NCI-H446 (cell line): ENCODE measurements at places on chromosomes 13 and 19.

DNA sequence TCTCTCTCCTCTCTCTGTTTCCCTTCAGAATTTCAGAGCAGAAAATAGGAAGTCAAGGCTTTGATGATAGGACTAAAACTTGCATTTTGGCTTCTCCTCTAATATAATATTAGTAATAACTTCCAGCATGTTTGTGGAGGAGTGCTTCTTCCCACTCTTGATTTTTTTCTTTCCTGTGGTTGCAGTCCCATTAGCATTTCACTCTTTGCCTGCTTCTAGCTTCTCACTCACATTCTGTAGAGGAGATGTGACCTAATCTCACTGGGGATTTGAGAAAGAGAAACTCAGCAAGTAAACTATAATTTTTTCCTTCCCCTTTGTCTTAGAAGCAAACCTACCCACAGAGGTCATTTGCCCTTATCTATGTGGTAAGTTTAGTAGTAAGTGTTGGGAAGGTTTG is 169.4 kb upstream of the HTR2A start:
- DNase-seq, result no peak

DNA sequence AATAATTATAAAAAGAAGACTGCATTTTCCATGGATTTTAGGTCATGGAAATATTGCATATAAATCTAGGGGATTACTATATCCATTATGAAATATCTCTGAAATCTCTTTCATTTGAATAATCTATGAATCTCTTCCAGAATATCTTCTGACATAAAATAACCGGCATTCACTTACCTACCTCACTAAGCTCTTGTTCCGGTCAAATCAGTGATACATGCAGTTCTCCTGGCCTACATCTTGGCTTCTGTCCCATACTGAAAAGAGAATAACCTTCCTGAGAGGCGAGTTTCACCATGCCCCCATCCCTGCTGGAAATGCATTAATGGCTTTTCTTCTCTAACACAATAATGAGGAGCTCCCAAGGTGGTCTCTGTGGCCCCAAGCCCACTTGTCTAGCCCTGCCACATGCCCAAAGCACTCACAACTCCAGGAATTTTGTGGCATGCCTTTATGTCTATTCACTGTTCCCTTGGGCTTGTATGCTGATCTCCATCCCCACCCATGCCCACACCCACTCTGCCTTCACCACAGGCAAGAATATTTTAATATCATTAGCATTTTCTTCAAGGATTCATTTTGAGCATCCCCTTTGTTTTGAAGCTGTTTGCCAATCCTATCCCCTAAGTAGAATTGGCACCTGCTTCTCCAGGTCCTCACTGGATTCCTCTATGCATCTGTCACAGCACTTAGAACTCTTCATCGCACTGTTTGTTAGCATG is 401.6 kb downstream of the COG6 start:
- no peak for DNase-seq

DNA sequence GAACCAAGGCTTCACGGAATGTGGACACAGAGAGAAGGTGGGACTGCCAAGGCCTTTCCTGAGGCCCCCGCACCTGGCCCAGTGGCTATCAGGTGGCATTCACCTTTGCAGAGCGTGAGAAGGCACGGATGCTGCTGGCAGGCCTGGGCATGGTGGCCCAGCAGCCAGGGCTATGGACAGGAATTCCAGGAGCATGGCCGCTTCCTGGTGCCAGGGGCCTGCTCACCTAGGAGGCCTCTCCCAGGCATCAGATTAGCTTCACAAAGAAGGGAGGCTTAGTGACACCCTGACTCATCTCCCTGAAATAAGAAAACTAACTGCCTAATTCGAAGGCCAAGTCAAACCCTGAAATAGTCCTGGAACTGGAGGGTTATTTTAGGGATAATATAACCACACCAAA is 155.8 kb downstream of the TEX29 start:
- DNase-seq, result no peak

- no peak for DNase-seq
These were observed 5.6 kb downstream of the TCF3 start for GRCh38 chr19:1646659-1647453.

- DNase-seq, result no peak
These were observed 8.3 kb downstream of the RAB4B start for GRCh38 chr19:40786060-40787037.

DNA sequence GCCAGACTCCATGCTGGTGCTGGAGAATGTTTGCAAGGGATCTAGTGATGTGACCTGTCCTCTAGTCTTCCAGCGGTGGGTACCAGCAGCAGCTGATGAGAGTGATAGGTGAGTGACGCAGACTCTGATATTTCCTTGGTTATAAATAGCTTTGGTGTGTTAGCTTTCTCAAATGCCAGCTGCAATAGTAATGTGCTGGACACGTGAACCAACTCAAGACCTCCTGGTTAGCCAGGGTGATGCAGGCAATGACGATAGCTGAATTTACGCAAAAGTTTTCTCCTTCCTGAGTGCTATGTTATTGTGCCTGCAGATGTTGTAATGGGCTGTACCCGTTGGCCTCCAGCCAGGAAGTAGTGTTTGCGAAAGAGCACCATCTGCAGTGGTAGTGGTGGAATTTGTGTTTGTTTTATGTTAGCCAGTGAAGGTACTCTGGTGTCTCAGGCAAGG is 129.5 kb downstream of the CYSLTR2 start:
- DNase-seq, result no peak

- no peak for DNase-seq
These were observed 8.3 kb downstream of the PRAM1 start for GRCh38 chr19:8494158-8494557.

GRCh38 chr13:50691681-50692263 is 151.7 kb downstream of the DLEU7 start:
- DNase-seq, result no peak

DNA sequence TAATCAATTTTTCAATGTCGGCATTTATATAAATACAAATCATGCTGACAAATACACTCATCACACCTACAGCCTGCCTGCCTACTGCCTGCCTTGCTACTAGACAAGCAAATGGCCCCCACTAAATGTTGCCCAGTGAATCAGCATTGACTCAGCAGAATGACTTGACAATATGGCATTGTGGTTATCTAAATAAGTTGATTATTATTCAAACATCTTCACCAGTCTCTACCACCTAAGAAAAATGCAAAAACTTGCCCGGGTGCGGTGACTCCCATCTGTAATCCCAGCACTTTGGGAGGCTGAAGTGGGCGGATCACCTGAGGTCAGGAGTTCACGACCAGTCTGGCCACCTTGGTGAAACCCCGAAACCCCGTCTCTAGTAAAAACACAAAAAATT is 296.1 kb downstream of the PCDH9 start:
- no peak for DNase-seq

- DNase-seq, result no peak
These were observed 6.6 kb upstream of the FLT1 start for GRCh38 chr13:28501547-28501946.

DNA sequence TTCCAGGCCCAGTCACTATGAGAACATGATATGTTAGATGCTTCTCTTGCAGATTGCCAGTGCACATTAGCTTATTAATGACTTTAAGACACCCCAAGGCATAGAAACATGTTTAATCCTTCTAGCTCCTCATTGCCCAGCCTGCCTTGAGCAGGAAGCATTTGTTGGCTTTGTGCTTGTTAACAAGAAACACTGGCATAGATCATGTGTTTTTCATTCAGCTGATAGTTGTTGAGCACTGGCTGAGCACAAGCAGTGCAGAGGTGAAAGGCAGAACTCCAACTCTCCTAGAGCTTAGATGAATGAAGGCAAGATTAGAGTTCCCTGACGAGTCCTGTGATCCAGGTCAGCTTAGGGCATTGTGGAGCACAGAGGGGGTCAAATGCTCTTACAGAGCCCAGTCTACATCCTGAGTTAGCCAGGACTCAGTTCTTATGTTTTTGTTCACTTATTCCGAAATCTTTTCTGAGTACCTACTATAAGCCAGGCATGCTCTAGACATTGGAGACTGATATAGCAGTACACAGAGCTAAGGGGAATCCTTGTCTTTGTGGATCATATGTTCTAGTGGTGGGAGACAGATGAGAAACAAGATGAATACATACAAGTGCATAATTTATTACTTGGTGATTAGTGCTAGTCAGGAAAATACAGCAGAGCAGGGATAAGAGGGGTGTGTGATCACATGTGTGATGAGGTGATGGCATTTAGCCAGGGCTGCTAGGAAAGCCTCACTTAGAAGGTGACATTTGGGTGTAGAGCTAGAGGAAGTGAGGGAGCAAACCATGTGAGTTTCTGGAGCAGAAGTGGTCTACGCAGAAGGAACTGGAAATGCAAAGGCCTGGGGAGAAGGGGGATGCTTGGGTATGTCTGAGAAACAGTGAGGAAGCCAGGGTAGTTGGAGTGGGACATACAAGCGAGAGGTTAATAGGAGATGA is 101.2 kb downstream of the WASF3 start:
- DNase-seq, result no peak

GRCh38 chr13:29718694-29719093 is 123.2 kb upstream of the SLC7A1 start:
- no peak for DNase-seq

DNA sequence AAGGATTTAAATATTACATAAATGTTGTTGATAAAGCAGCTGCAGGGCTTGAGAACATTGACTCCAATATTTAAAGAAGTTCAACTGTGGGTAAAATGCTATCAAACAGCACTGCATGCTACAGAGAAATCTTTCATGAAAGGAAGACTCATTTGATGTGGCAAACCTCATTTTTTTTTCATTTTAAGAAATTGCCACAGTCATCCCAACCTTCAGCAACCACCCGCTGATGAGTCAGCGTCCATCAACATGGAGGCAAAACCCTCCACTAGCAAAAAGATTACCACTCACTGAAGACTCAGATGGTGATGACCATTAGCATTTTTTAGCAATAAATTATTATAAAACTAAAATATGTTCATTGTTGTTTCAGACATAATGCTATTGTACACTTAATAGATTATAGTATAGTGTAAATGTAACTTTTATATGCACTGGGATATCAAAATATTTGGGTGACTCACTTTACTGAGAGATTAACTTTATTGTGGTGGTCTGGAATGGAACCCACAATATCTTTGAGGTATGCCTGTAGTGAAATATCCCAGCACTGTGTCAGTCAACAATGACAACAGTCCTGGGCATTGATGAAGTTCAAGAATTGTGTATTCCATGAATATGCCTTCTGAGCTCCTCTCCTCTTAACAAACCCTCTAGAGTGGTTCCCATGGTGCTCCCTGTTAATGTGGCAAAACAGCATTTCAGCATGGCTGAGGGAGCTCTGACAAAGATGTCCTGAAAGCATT is 52.4 kb upstream of the SOX21 start:
- no peak for DNase-seq

DNA sequence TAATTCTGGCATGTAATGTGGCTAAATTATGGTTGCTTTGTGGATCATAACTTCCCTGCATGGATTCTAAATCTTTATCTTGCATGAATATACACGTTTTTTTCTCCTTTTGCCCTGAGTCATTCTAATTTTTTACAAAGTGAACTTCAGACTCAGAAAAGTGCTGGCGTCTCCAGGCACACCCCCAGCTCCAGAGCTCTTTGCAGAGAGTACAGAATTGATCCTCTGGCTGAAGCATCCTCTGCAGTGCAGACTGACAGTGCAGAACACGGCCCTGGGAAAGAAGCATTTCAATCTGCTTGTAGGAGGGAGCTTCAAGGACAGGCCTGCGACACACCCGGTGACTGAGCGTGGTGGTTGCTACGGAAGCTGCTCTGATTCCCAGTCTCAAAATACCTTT is 228.1 kb downstream of the FGF9 start:
- DNase-seq, result no peak

- DNase-seq, result no peak
These were observed 42.8 kb downstream of the SPATA13 start for GRCh38 chr13:24203273-24203672.

DNA sequence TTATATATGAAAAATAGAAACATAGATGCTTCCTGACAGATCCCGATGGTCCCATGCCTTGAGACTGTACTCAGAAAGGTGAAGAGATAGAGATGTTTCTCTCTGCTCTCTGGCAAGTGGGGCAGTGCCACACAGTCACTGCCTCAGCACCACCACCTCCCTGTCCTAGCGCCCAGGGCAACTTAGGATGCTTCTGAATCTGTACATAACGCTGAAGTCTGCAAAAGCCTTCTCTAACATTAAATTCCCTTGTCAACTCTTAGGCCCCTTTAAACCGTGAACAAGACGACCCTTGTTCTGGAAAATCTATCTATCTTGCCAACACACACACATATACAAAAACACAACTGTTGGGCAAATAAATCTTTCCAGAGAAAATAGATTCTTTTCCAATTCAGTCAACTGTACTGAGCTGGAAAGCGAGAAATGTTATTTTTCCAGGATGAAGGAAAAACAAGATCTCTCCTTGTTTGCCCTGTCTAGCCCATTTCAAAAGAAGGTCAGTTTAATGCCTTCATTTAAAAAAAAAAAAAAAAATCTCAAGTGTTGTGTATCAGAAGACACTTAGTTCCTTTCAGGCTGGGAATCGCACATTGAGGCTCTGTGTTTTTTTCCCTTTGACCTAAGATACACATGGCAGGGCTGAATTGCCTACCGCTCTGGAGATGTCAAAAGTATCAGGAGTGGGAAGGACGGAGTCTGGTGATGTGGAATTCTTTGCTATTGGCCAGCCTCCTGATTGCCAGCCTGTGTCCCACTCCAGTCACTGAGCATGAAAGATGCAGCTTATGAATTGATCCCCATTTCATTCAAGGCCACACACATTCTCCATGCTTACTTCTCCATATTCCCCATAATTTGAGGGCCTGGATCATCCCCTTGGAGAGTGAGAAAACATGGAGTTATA is 241.4 kb downstream of the LACC1 start:
- DNase-seq, result no peak

- DNase-seq, result no peak
These were observed 8.7 kb downstream of the ACP4 start for GRCh38 chr19:50798659-50799546.

DNA sequence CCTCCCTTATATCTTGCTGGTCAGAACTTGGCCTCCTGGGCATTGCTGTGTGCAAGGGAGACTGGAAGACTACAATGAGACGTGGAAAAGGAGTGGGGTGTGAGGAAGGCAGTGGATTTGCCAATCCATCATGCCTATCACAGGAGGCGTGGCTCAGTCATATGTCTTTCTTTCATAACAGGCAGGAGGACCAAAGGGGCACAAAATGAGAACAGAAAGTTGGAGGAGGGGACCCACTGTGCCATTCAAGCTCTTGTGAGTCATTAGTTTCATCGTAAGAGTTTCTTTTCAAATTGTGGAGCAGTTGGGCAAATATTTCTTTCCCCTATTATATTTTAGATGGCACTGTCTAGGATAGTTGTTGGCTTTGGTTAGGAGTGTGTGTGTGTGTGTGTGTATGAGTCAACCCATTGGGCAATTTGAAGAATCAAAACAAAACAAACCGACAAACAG is 471.5 kb downstream of the TSHZ3 start:
- DNase-seq, result no peak

GRCh38 chr19:47228168-47228936 is 2.6 kb downstream of the BBC3 start:
- DNase-seq, result no peak

DNA sequence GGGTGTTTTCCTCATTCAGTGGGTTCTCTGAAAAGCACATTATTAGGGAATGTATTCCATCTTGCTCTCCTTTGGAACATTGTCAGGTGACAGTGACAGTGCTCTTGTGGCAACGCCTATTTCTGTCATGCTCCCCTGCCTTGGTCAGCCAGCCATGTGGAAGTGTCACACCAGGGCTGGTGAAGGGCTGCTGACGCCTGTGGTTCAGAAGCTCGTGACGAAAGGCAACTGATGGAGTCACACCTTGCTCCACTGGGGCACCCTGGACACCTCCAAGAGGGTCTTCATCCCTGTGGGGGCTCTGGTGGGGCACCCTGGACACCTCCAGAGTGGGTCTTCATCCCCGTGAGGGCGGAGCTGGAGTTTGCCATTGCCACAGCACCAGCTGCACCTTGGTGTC is 68.9 kb upstream of the GPR183 start:
- DNase-seq, result no peak
